ENCODE measurements at places on chromosomes 11 and 22.

DNA sequence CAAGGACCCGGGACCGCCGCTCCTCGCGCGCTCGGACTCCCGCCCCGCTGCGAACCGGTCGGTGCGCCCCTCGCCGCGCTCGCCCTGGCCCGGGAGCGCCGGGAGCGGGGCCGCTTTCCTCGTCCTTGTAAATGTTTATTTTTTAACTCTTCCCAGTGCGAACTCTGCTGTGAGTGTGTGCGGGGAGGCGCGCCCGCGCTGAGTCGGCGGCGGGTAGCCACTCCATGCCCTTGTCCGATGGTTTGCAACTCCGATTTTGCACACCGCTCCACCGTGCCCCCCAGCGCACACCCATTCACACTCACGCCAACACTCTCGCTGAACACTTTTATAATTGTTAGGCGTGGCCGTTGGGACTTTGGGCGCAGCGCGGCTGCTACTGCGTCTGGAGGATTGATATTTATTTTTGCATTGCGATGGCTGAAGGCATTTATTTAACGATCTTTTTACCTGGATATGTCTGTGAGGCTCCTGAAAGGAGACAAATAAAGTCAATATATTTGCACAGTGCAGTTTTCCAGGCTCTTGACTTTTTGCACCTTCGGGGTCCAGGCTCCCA, 1.0 kb downstream of the C11orf96 start:
- H3K27me3 ChIP-seq, result peaks cover 28% of the 10 kb centered on the region
- no peaks in the 10 kb centered on the region for H3K36me3 ChIP-seq

- no peaks in the 10 kb centered on the region for H3K4me1 ChIP-seq
- no peak overlapping the region for H3K27ac ChIP-seq
- DNase-seq, result no peak
- H3K36me3 ChIP-seq, result no peaks in the 10 kb centered on the region
- no peaks in the 10 kb centered on the region for H3K27me3 ChIP-seq
Measured at GRCh38 chr11:76714493-76714892, 43.9 kb upstream of the LRRC32 start.

DNA sequence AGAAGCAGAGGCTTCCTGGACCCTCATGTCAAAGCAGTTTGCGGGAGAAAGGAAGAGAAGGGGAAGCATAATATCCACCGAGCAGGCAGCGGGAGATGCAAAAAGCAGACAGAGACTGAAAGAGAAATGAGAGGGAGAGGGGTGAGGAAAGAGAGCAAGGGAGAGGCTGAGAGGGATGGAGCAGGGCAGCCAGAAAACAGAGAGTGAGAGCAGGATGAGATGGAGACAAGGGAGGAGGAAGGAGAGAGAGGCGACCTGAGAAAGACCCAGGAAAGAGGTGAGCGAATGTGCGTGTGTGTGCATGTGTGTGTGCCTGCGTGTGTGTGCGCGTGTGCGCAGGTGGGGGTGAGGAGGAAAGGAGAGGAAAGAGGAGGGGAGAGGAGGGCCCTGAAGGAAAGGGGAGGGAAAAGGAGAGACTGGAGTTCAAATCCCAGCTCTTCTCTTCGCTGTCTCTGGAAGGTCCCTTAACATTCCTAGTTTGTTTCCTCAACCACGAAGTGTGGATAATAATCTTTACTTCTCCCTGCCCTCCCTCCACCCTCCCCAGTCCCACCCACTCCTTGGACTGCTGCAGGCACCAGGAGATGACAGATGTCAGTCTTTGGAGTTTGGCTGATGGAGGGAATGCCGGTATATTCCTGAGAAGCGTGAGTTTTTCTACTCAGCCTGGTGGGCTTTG, 67.9 kb downstream of the ISX start:
- H3K4me1 ChIP-seq, result no peaks in the 10 kb centered on the region
- H3K27ac ChIP-seq, result no peak overlapping the region
- no peak for DNase-seq
- peaks cover 6% of the 10 kb centered on the region for H3K27me3 ChIP-seq
- no peaks in the 10 kb centered on the region for H3K36me3 ChIP-seq

DNA sequence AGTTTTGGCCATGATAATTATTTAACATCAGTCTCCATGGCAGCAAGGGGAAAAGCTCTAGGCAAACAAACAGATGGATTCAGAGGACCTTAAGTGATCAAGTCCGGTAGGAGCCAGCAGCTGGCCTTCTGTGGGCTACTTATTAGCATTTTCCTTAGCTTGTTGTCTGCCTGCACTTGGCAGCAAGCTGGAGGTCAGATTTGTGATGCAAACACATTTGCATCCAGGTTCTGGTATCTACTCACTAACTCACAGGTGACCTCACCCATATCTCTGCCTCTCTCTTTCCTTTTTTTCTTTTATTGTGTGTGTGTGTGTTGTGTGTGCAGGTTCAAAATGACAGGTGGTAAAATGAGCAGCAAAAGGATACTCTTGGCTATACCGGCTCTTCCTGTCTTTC, 32.3 kb downstream of the ARHGAP42 start:
- H3K4me1 ChIP-seq, result no peaks in the 10 kb centered on the region
- H3K36me3 ChIP-seq, result no peaks in the 10 kb centered on the region
- no peak for DNase-seq
- H3K27ac ChIP-seq, result no peak overlapping the region
- H3K4me3 ChIP-seq, result no peak overlapping the region

GRCh38 chr11:86988351-86988881, 33.2 kb upstream of the FZD4 start:
- DNase-seq, result no peak
- no peaks in the 10 kb centered on the region for H3K36me3 ChIP-seq
- H3K4me3 ChIP-seq, result no peak overlapping the region
- H3K4me1 ChIP-seq, result no peaks in the 10 kb centered on the region
- no peaks in the 10 kb centered on the region for H3K27me3 ChIP-seq

DNA sequence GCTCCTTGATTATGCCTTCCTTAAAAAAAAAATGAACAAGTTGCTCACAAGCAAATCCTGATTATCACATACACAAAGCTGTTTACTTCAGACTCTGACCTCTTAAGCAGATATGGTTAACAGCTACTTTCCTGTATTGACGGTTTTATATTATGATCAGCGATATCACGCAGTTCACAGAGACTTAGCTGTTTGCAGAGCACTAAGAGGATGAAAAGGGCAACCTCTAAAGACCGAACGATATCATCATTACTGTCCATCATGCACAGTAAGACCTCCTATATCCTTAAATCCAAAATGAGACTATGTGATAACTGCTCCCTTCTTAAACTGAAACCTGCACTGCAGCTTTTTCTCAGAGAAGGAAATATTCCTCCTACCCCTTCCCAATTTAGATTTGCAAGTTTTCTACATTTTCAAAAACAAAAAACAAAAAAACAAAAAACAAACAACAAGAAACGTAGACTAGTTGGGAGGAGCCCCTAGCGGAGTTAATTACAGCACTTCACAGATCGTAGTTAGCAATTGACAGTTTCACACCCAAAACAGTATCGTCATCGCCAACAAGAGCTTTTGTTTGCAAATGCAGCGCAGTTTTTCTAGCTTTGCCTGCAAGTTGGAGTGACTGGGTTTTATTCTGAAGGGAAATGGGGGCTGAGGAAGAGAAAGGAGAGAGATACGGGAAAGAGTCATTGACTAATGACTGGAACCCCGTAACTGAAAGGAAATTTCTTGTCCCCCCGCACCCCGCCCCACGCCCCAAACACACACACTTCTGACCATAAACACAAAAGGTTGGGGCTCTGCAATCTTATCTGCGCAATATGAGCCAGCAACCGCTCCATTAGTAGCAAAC, 1.2 kb downstream of the DDX6 start:
- H3K27me3 ChIP-seq, result no peaks in the 10 kb centered on the region
- peak overlapping the region; percentile 99 for H3K27ac ChIP-seq
- peak; percentile 11 for DNase-seq

DNA sequence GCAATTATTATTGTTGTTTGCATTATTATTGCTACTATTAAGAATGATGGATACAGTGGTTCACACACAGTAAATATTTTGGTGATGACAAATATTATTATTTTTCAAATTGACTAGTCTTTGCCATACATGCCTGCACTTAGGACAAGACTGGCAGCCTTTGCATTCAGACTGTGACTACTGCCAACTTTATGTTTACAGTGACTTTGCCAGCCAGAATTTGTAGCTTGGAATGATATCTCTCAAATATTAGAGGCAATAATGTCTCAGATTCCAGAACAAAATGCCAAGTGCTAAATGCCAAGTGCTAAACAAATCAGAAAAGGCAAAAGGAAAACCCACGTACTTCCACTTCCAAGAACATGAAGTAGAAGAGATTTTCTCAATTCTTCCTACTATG, 823.1 kb downstream of the DLG2 start:
- no peaks in the 10 kb centered on the region for H3K36me3 ChIP-seq
- H3K4me3 ChIP-seq, result no peak overlapping the region
- no peaks in the 10 kb centered on the region for H3K4me1 ChIP-seq
- no peaks in the 10 kb centered on the region for H3K27me3 ChIP-seq
- no peak for DNase-seq
- no peak overlapping the region for H3K27ac ChIP-seq

GRCh38 chr11:65275906-65276305, 14.1 kb downstream of the POLA2 start:
- no peak for DNase-seq
- no peaks in the 10 kb centered on the region for H3K27me3 ChIP-seq
- H3K27ac ChIP-seq, result no peak overlapping the region
- H3K36me3 ChIP-seq, result peaks cover 17% of the 10 kb centered on the region

DNA sequence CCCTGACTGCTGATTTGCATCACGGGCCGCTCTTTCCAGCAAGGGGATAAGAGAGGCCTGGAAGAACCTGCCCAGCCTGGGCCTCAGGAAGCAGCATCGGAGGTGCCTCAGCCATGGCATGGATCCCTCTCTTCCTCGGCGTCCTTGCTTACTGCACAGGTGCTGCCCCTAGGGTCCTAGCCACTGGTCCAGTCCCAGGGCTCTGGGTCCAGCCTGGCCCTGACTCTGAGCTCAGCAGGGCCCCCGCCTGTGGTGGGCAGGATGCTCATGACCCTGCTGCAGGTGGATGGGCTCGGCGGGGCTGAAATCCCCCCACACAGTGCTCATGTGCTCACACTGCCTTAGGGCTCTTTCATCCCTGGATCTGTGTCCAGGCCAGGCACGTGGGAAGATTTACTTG, 7.0 kb upstream of the IGLL5 start:
- no peak overlapping the region for H3K27ac ChIP-seq
- no peaks in the 10 kb centered on the region for H3K4me1 ChIP-seq
- H3K27me3 ChIP-seq, result no peaks in the 10 kb centered on the region
- no peak overlapping the region for H3K4me3 ChIP-seq
- H3K36me3 ChIP-seq, result no peaks in the 10 kb centered on the region
- no peak for DNase-seq

DNA sequence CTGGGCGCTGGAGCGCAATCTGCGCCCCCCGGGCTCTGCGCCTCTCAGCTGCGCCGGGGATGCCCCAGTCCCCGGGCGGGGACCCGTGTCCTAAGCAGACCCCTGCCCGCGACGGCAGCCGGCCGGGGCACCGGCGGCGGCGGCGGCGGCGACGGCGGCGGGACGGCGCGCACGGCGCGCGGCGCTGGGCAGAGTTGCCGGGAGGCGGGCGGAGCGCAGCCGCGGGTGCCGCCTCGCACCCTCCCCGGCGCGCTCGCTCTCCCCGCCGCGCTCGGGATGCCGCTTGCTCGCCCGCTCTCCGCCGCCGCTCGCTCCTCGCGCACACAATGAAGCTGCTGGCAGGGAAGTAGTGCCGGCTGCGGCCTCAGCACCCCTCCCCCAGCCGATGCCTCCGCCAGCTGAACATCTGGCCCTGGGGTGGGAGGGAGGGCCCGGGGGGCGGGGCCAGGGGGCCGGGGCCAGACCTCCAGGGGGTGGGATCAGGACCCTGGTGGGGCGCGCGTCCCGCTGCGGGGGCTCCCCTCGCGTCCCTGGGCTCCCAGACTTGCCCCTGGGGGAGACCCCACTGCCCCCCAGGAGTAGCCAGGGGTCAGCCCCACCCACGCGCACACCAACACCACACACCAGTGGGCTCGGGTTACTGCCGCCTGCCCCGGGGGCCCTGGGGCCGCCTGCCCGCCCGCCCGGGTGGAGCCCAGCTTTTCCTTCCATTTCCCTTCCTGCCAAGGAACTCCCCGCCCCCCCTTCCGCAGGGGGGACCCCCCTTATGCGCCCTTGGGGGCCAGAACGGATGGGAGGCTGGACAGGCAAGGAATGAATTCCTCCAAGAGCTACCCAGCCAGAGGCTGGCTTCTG, at the start of gene RCOR2:
Gene RCOR2 (minus strand): TSS at position 328 of the 855 bp plus-strand sequence. CDS start 708 bp downstream, outside the sequence.
- peaks cover 33% of the 10 kb centered on the region for H3K4me1 ChIP-seq
- no peaks in the 10 kb centered on the region for H3K27me3 ChIP-seq
- peak within 1 kb of the TSS; percentile 67 for H3K4me3 ChIP-seq

GRCh38 chr11:93895106-93895862, 44.9 kb upstream of the VSTM5 start:
- H3K4me3 ChIP-seq, result no peak overlapping the region
- H3K27me3 ChIP-seq, result no peaks in the 10 kb centered on the region
- H3K4me1 ChIP-seq, result no peaks in the 10 kb centered on the region
- no peak for DNase-seq
- no peaks in the 10 kb centered on the region for H3K36me3 ChIP-seq

DNA sequence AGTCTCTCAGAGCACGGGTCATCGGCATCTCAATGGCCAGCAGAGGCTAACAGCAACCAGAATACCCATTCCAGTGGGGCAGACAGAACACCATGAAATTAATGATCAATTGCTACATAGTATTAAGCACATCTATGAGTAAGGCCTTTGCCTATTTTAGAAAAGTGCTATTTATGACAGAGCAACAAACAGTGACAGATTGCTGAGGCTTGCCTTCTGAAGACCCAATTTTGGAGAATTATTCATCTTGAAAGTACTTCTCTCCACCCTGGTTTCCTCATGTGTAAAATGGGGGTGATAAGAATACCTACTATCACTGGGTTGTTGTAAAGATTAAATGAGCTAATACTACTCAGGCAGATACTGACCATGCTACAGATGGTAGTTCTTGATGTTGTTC, 232.7 kb downstream of the TENM4 start:
- no peaks in the 10 kb centered on the region for H3K36me3 ChIP-seq
- no peak overlapping the region for H3K4me3 ChIP-seq
- H3K27ac ChIP-seq, result no peak overlapping the region

- no peaks in the 10 kb centered on the region for H3K4me1 ChIP-seq
- no peak for DNase-seq
- no peak overlapping the region for H3K4me3 ChIP-seq
- H3K36me3 ChIP-seq, result peaks cover 7% of the 10 kb centered on the region
- no peak overlapping the region for H3K27ac ChIP-seq
- no peaks in the 10 kb centered on the region for H3K27me3 ChIP-seq
Measured at GRCh38 chr11:121067962-121068647, 32.9 kb upstream of the TECTA start.

GRCh38 chr11:95715777-95716241, 73.8 kb downstream of the FAM76B start:
- no peaks in the 10 kb centered on the region for H3K36me3 ChIP-seq
- H3K27ac ChIP-seq, result no peak overlapping the region
- no peaks in the 10 kb centered on the region for H3K27me3 ChIP-seq
- no peak for DNase-seq
- no peak overlapping the region for H3K4me3 ChIP-seq

- no peak overlapping the region for H3K27ac ChIP-seq
- H3K27me3 ChIP-seq, result peaks cover 14% of the 10 kb centered on the region
Measured at GRCh38 chr11:119147604-119148333, 1.1 kb upstream of the ABCG4 start.

All from effector memory CD4-positive, alpha-beta T cell (primary cell).